ENCODE measurements at places on chromosomes 5 and 9.

DNA sequence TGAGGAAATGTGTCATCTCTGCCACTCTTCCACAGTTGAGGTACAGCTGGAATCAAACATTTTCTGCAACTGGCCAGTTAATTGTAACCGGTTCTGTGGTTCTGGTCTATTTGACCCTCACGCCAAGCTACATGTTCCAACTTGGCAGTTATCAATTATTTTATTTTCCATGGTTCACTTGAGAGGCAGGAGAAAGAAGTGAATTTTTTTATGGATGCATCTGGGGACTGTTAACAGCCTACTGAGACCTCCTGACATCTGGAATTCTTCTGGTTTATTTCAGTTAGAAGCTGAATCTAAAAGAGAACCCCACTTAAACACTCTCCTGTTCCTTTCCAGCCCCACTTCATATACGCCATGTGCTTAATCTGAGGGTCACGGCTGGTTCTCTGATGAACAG, 372.3 kb downstream of the DNAH5 start:
- DNase-seq = no peak

- no peak for DNase-seq
These were observed 35.2 kb downstream of the PCA3 start for GRCh38 chr9:76799473-76799872.

- DNase-seq = peak; percentile 8
These were observed 18.1 kb downstream of the GRXCR2 start for GRCh38 chr5:145854651-145855258.

- no peak for DNase-seq
These were observed 4.0 kb upstream of the SEPTIN8 start for GRCh38 chr5:132781029-132781428.

DNA sequence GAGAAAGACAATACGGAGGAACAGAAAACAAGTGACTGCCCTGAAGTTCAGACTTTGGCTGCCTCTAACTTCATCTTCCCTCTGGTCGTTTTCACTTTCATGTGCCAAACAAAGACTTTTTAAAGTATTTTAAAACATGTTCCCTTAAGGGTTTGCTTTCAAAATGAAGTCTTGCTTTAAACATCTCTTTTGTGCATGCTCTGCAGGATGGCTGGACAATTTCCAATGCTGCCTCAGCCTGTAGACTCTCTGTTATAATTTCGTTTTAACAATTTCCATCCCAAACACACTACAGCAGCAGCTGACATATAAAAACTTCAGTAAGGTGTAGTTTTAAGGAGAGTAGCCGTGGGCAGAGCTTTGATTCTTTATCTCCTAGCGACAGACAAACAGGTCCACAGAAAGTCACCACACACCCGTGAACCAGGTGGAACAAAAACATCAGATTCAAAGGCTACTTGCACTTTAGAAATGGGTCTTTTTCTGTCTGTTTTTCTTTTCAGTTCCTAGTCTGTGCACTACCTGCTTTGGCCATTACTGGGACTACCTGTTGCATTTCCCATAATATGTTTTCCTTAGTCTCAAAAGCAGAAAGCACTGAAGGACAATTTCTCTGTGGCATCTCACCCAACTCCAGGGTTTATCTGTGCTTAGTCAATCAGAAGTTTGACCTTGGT, 308.9 kb downstream of the DTWD2 start:
- no peak for DNase-seq

DNA sequence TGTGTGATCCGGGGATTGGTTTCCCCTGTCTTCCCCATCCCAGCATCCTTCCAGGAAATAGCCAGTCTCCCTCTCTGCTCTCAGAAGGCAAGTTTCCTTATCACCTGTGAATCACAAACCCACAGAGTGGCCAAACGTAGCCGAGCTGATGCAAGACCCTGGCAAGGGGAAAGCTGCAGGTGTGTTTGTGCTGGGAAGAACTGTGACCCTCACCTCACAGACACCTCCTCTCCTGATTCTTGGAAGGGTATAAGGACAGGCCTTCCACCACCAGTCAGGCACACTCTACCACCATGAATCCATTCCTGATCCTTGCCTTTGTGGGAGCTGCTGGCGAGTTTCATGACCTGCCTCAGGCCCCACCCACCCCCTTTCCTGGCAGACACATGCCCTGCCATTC, at the start of gene PRSS3:
TSS of gene PRSS3 (plus strand) at position 281 of the 400 bp plus-strand sequence. CDS start at position 294, 13 bp downstream.
- no peak for DNase-seq

- DNase-seq = no peak
These were observed 178.0 kb downstream of the NXNL2 start for GRCh38 chr9:88713010-88713409.

DNA sequence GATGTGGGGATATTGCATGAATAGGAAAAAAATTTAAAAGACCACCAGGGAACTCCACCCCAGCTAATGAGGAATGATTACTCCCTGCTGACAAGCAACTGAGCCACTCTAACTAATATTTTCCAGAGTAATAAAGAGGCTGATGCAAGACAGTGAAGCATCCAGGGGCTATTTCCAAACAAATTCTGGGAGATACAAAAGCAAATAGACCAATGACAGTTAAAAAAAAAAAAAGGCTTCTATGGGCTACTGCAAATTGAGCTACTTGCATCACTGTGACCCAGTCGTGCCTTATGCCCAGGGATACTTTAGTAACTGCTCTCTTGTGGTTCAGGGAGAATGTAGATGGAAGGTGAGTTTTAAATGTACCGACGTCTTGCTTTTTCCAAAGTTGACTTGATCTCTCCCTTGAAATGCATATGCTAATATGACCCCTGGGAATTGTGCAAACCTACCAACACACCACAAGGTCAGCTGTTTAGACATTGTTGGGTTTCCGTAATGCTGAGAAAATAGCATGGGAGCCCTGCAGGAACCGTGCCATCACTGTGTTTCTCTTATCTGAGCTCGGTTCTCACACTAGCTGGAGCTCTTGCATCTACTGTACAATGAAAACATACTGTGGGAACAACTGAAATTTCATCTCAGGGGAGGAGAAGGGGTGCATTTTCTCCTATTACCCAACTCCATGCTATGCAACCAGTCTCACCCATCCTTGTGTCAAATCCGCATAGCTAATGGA, 250.6 kb upstream of the MAP3K1 start:
- no peak for DNase-seq

DNA sequence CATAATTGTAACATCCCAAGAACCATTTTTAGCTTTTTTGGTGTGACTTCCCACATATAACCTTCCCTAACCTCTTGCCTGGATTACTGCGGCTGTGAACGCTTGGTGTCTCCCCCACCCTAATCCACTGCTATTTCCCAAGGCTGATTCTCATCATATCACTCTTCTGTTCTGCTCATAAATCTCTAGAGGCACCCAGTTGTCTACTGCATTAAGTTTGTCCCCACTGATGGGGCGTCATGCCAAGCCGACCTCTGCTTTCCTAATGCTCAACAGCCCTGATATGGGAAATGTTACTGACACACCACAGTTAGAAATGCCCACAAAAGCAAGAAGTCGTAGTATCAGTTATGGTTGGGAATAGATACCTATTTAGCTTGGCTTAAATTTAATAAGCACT, 24.4 kb downstream of the NPR3 start:
- no peak for DNase-seq

GRCh38 chr5:158777647-158778350, 321.9 kb downstream of the EBF1 start:
- DNase-seq = no peak

- DNase-seq = no peak
These were observed 119.2 kb downstream of the CWC27 start for GRCh38 chr5:64887910-64888309.

- no peak for DNase-seq
These were observed 4.0 kb downstream of the NAIF1 start for GRCh38 chr9:128062846-128063831.

- DNase-seq = no peak
These were observed 6.6 kb downstream of the ARL10 start for GRCh38 chr5:176371621-176372539.

- DNase-seq = no peak
These were observed 41.4 kb upstream of the TIFAB start for GRCh38 chr5:135493406-135494180.

GRCh38 chr9:123863164-123863855, 66.6 kb downstream of the DENND1A start:
- no peak for DNase-seq

GRCh38 chr9:130220352-130220751, 45.2 kb upstream of the HMCN2 start:
- no peak for DNase-seq

- no peak for DNase-seq
These were observed 42.1 kb upstream of the ZNF622 start for GRCh38 chr5:16507716-16508115.

- DNase-seq = no peak
These were observed 8.0 kb downstream of the SNAPC4 start for GRCh38 chr9:136391737-136392537.

- no peak for DNase-seq
These were observed 642 bp upstream of the ITGA1 start for GRCh38 chr5:52786949-52787599.

GRCh38 chr5:68424799-68425537, 209.4 kb downstream of the PIK3R1 start:
- DNase-seq = peak; percentile 93

GRCh38 chr5:76468635-76469425, 65.7 kb downstream of the IQGAP2 start:
- DNase-seq = no peak

GRCh38 chr9:600006-600405, 241.5 kb upstream of the DMRT1 start:
- DNase-seq = no peak

DNA sequence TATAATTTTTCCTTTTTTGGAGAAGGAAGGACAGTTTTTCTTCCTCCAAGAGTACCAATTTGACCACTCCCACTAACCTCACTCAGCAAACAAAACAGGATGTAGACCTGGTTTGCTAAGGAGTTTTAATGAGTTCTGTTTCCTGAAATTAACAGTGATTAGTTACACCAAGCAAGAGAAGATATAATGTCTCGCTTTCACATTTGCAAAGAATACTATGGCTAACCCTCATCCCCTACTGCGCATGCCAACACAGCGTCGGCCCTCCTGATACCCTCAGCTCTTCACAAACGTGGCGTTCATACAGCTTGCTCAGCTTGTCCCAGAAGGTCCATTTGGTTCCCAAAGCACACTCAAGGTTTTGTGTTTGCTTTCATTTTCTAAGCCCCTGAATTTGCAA, 41.9 kb upstream of the IPPK start:
- no peak for DNase-seq

DNA sequence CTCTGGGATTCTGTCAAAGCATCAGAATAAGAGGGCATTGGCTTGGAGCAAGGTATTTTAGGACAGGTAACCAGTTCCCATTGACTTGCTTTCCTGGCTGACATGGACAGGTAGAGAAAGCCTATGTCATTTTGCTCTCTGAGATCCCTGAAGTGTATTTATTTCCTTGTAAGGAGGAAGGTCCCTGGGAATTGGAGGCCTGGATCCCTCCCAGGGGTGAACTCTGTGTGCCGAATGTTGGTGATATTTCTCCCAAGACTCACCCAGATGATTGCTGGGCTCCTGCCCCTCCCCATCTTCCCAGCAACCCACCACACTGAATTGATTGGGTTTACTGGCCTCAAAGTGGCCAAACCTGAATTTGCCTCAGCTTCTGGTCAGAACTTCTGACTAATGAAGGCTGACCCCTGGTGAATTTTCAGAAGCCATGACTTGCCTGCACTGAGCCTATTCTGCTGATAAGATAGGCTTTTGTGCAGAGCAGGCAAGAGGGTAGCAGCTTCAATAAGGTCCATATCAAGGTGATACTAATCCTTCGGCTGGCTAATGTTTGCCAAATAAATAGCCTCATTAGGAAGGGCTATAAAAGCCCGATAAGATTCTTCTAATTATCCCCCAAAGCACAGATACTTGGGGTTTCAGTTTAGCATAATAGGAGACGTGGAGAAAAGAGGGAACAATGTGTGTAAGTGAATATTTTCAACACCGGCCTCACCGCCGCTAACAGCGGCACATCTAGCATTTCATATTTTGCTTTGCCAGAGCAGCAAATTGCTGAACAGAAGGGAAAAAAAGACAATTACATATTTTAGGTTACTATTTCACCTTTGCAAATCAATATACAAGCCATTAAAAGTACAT, 152.9 kb upstream of the PITX1 start:
- no peak for DNase-seq

DNA sequence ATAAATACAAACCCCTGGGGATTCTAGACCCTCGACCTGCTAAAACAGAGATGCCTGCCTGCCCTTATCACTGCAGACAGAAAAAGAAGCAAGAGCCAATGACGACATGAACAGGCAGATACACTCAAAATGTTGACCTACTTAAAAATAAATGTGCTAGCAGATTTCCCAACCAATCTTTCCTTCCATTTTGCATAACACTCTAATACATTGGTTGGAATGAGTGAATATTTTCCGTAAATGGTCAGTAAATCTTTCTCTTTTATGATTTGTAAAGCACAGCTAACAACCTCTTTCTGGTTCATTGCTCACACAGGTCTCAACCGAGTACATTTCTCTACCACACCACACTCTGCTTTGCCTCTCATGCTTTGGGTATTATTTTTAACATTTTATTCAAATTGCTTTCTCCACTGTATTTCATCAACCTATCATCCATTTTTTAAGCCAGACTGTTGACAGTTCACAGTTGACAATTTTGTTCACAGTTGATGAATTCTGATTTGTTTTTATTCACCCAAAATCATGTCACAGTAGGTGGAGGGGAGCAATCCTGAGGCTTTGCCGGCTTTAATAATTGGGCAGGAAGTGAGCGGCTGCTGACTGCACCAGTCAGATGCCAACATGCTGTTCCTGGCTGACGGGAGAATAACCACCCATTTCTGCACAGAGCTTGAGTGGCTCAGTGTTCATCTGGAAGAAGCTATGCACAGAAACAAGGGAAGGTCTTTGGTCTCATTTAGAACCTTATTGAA, 426.6 kb downstream of the SPOCK1 start:
- no peak for DNase-seq

DNA sequence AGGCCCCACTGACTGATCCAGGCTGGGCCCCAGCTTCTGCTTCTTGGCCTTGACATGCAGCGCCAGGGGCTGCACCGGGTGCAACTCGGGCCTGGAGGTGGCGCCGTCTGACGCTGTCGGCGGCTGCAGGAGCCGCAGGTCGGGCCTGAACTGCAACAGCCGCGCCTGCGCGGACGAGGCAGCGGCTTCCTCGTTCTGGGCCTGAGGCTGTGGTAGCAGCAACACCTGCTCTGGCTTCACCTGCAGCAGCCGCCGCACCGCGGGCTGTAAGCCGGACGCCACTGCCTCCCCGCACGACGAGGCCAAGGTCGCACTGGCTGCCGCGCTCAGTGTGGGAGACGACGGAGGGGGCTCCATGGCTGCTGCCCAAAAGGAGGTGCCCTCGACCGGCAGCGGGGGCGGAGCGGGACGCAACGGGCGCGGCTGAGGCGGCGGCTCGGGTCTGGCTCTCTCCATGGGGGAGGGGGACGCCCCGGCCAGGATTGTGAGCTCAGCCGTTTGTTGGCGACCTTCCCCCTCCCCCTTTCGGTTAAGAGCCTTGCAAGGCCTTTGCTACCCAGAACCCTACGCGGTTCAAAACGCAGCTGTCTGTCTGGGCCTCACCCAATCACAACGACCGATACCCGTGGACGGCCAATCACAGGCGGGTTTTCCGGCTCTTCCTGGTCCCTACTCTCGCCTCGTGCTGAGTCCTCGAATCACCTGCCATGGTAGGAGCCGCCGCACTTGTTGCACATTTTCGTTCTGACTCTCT, 438 bp downstream of the SOX30 start:
- no peak for DNase-seq
